ENCODE measurements at places on chromosomes 11 and 22.

DNA sequence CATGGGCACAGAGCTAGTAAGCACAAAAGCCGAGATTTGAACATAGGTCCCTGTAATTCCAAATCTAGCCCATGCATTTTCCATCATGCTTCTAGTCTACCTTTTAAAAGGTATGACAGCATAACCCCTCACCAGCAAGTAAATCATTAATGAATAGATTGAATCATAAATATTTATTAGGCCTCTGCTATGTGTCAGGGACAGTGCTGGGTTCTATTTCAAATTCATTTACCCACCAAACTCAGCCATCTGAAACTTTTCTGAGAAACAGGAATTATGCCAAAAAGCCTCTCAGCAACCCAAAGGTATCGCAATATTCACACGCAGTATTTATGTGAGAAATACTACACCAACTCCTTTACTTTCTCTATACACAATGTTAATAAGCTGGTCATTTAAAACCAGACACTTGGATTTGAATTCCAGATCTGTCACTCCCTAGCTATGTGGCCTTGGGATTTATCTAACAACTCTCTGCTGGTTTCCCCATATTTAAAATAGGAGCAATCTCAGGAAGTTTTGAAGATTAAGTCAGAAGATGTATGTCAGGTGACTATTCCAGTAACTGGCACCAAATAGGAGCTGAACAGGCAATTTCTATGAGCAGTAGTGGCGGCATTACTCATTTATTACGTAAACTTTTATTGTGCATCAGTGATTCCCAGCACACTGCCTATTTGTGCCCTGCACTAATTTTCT lies 191.4 kb downstream of the TENM4 start:
- no peak for DNase-seq

- no peak for DNase-seq
Observed at GRCh38 chr22:35337932-35338331, 38.2 kb downstream of the TOM1 start.

DNA sequence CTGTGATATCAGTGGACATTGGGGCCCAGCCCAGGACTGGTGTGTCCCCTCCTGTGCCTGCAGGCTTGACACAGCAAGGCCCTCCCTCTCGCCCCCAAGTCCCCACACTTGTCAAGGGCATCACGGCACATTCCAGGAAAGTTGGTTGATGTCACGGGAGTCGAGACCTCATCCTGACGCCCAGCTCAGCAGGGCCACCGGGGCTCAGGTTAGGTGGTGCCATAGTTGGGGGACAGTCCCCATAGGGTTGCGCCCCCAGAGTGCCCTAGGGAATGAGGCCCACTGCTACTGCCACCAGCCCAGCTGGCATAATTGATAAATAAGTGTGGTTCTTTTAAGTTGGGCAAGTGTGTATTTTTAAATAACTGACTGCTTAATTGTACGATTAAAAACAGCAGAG lies 28.3 kb upstream of the GRAMD4 start:
- no peak for DNase-seq

GRCh38 chr11:74749127-74749964 lies 697 bp downstream of the RNF169 start:
- no peak for DNase-seq

- no peak for DNase-seq
Observed at GRCh38 chr11:60345489-60345888, 18.4 kb downstream of the MS4A6E start.

GRCh38 chr11:126175393-126175792 lies 36.1 kb downstream of the RPUSD4 start:
- no peak for DNase-seq

DNA sequence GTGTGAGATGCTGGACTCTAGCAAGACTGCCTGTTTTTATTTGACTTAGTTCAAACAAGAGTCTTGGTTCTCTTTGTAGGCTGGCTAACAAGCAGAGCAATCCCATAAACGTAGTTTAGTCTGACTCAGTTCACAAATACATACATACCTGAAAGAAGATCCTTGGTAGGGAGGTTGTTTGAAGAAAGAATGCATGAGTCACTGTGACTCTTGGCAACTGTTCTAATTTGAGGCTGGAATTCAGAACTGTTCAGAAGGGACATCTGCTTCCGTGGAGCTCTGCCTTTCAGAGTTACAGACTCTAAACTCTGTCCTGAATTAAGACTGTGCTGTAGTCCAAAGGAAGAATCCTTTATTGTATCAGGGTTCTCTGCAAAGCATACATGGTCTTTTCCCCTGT lies 32.2 kb downstream of the C2CD3 start:
- no peak for DNase-seq
